ENCODE measurements at places on chromosomes 6 and 20. TPM values are rescaled to one million over a fixed set of nuclear protein-coding genes. Genes with fewer than 3 reads are reported as not detected.

- DNase-seq, result no peak
Measured at GRCh38 chr6:11747021-11747420, 31.6 kb downstream of the ADTRP start.

DNA sequence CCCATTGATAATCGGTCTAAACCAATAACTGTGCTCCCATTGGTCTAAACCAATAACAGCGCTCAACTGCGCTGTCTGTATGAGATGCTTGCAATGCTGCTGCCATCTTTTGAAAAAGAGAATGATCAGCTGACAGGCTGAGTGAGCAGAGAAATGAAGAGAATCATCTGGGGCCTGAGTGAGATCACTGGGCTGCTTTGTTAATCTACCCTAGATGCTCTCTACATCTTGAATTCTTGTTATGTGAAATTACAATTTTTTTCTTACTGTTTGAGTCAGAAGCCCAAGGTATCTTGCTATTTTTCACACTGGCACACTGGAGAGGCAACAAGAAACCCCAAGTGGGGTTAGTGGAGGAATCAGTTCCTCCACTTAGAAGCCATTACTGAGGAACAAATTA is 91.5 kb upstream of the GCM1 start:
- no peak for DNase-seq

- DNase-seq, result peak; percentile 95
Measured at GRCh38 chr20:33731693-33732165, at the start of gene ZNF341. Gene ZNF341, plus strand, starts transcription at chr20:33731996. Its CDS starts 26 bp downstream, at chr20:33732022.

GRCh38 chr20:9235518-9235917 is 166.6 kb downstream of the PLCB4 start:
- DNase-seq, result no peak

GRCh38 chr6:14921170-14921569 is 324.7 kb upstream of the JARID2 start:
- no peak for DNase-seq

- DNase-seq, result no peak
Measured at GRCh38 chr6:34964564-34964963, 75.5 kb downstream of the ANKS1A start.

- no peak for DNase-seq
Measured at GRCh38 chr6:156924246-156924645, 147.1 kb downstream of the ARID1B start.

GRCh38 chr6:124722141-124722878 is 239.9 kb upstream of the RNF217 start:
- no peak for DNase-seq

DNA sequence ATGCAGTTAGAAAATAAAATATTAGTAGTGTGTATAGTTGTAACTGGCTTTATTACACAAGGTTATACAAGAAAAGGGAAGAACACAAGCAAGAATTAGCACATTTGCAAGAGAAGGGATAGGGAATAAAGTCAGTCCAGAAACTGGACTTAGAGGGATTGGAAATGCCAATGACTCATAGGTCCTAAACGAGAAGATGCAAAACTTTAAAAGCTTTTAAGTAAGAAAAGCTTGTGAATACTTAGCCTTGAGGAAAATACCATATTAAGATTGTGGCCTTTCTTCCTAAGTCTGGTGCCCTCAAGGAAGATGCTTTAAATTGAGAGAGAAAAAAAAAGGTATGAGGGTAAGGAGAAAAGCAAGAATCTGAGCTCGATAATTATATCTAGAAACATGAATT is 102.3 kb upstream of the MCHR2 start:
- no peak for DNase-seq

GRCh38 chr20:44590980-44591778 is 8.8 kb downstream of the PKIG start:
- DNase-seq, result no peak

- no peak for DNase-seq
Measured at GRCh38 chr6:90158936-90159335, 137.7 kb downstream of the BACH2 start.

- no peak for DNase-seq
Measured at GRCh38 chr6:21478883-21479539, 114.5 kb upstream of the SOX4 start.

GRCh38 chr20:52552181-52552872 is 360.7 kb upstream of the ZFP64 start:
- no peak for DNase-seq

DNA sequence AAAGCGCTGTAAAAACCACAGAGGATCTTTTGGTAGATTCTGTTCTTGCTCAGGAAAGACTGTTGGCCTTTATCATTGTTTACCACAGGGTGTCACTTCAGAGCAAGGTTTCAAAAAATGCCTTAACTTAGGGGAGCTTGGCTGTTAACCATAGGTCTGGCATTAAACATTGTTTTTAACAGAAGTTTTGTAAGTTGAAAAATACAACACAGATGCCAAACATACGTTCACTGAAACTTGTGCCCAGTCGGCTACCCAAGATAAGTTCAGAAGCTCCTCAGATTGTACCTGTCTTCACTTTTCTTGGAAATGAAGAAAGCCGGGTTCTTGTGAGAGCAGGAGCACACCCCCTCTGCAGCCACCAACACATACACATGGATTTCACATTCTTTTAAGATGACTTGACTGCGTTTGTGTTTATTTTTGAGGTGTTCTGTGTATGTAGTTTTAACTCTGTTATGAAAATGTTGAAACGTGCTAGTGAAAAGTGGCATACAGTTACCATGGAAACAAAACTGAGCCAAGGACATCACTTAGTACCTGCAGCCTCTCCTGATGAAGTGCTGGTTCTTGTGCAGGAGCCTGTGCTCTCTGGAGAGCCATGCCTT is 64.9 kb downstream of the SYCP2L start:
- no peak for DNase-seq

GRCh38 chr6:129709196-129709768 is 695 bp downstream of the ARHGAP18 start:
- DNase-seq, result no peak

- DNase-seq, result no peak
Measured at GRCh38 chr6:3758842-3759144, 7.3 kb upstream of the PXDC1 start.

DNA sequence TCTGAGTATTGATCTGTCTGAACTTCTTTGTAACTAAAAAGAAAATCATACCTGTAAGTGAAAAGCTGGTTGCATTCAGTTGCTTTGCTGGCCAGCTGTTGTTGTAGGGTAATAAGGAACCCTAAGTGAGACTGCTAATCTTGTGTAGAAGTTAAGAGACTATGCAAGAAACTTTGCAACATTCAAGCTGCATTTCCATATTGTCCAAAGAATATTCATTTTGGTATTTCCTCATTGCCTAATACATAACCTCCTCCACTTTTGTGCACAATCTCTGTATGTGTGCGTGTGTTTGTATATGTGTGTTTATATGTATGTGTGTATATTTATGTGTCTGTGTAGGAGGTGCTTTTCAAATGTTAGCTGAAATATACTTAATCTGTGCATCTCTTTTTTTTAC is 414.9 kb downstream of the CDKAL1 start:
- DNase-seq, result no peak

DNA sequence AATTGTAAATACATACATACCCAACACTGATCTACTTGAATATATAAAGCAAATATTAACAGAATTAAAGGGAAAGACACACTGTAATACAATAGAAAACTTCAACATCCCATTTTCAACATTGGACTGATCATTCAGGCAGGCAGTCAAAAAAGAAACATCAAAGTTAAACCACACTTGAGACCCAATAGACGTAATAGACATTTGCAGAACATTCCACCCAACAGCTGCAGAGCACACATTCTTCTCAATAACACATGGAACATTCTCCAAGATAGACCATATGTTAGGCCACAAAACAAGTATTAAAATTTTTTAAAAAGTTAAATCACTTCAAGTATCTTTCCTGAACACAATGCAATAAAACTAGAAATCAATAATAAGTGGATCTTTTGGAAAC is 698.2 kb downstream of the COL12A1 start:
- no peak for DNase-seq

DNA sequence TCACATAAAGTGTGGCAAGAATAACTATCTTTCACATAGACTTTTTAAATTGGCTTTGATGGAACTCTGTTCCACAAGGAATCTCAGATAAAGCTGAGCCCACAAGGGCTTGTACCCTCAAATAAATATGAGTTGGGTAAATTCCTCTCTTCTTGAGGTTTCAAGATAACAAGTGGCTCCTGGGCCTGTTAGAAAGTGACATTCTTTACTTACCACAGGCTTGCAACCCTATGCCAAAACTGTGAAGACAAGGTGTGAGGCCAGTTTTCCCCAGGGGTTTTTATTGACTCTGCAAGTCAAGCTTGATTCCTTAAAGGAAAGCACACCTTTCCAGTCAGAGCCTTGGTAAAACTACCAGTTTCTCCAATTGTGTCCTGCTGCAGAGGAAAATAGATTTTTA is 664.8 kb upstream of the GJE1 start:
- no peak for DNase-seq

DNA sequence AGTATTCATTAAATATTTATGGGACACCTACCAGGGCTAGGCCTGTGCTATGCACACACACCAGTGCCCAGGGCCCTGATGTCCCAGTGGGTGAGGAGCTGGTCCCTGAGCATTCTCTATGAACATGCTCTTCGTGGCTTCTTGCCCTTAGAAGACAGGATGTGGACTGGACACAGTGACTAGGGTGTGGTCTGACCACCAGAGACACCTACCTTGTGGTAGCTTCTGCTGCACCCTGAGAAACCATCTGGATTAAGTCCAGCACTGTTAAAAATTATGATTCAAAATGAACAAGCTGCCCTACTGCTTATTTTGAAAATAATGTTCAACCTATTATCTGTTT is 112.9 kb upstream of the RPS6KA2 start:
- DNase-seq, result no peak

GRCh38 chr6:1130709-1131108 is 181.2 kb upstream of the FOXQ1 start:
- no peak for DNase-seq

DNA sequence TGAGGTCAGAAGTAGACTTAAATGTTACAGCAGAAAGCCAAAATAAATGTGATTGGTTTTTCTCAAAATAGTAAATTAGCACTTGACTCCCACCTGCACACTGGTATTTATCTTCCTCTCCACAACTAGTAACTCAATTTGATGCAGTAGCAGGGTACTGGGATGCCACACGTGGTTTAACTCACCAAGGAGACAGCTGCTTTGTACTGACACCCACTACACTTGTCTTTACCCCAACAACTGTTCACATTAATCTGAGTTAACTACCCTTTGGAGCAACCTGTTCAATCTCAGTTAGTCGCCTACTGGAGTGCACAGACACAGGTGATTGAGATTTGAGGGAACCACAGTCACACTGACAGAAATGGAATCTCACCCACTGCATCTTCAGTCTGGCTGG is 242.1 kb downstream of the PRKN start:
- no peak for DNase-seq

DNA sequence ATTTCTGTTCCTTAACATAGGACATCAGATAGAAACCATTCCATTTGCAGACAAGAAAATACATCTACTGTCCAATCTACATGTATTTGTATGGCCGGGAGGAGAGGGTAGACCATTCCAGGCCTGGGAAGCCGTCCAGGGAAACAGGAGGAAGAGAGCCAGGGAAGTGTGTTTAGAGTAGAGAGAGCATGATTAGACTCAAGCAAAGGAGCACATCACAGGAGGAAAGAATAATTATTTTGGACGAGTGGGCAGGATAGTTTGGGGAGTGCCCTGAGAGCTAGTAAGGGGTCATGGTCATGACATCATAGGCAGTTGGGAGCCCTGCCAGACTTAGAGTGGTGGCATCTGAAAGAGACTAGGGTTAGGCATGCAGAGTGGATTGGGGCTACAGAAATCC is 250.0 kb downstream of the HIVEP2 start:
- DNase-seq, result peak; percentile 42

DNA sequence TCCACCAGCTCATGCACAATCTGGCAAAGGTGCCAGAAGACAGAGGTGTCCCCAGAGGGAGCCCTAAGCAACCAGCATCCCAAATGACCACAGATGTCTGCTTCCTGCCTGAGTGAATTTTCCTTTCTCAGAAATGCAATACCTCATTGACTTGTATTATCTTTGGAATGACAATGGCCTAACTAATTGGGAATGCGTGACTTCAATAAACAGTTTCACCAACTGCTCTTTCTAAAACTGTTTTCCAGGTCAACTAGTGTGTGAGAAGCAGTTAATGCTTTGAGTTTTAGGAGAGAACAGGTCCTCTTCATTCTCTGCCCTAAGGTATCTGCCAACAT is 108.9 kb upstream of the SNX9 start:
- DNase-seq, result no peak

DNA sequence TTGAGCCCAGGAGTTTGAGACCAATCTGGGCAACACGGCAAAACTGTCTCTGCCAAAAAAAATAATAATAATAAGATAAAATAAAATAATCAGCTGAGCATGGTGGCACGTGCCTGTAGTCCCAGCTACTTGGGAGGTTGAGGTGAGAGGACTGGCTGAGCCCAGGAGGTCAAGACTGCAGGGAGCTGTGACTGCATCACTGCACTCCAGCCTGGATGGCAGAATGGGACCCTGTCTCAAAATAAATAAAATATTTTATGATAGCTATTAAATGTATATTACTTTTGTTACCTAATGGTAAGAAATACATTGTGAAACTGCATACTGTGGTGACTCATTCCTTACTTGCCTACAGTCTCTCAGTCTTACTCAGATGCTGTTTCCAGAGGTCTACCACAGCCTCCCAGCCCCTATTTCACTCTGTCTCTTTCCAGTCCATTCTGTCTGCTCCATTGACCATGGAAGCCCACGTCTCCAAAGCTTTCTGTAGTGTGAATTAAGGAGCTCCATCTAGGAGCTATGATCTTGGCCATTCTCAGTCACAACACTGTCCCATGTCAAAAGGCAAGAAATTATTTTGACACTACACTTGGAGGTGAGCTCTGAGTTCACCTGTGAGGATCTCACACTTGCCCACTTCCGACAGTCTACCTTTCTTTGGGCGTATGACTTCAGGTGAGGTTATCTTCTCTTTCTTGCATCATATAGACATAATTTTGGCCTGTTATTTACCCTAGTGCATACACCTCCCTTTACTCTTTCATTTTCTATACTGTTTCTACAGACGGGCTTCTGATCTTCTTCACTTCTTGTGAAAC is 22.4 kb upstream of the SNX9 start:
- DNase-seq, result no peak

GRCh38 chr20:59640267-59640666 is 35.9 kb downstream of the PHACTR3 start:
- no peak for DNase-seq

Gene C6orf58
- not detected for total RNA-seq

Gene OR2J3
- total RNA-seq, result not detected

Gene BMP5
- total RNA-seq, result 1.7 TPM

Gene PHF3
- total RNA-seq, result 56.5 TPM

Gene NFATC2
- 15.6 TPM for total RNA-seq

Gene TRIM10
- 0.17 TPM for total RNA-seq

Gene RIMS4
- 1.2 TPM for total RNA-seq

Gene PLA2G7
- total RNA-seq, result 0.26 TPM

Gene TP53TG5
- not detected for total RNA-seq

Gene BPIFA1
- total RNA-seq, result not detected

All from esophagus muscularis mucosa (tissue), 4 donors.